ENCODE measurements at places on chromosomes 5 and 9.

GRCh38 chr9:32867601-32868204 lies 84.4 kb downstream of the TMEM215 start:
- no peak for DNase-seq

DNA sequence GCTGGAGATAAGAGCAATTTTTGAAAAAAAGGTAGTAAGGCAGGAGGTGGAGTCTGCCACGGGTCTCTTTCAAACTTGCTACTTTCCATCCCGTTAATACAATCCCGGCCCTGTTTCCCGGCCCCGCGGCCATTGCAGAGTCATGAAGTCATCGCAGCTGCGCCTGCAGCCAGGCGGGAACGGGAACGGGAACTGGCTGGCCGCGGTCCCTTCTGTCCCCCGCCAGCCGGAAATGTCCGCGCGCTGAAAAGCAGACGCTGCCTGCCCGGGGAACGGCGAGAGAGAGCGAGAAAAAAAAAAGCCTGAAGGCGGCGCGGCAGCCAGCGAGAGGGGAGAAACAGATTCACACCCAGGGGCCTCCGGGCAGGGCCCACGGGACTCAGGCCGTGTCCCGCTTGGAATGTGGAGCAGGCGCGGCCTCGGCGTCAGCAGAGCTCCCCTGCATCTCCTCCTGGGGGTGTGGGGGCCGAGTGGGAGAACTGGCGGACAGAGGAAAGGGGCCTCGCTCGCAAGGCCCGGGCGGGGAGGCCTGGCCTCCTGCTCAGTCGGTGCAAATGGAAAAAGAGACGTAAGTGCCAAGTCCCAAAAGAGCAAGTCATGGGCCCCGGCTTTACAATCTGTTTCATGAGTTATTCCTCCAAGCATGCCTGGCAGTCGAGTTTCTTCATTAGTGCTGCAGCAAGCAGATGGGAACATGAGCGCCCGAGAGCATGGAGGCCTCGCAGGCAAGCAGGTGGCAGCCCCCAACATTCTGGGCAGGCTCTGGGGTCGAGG lies 201.2 kb upstream of the GAS1 start:
- DNase-seq: no peak

GRCh38 chr5:12636209-12636608 lies 732.0 kb upstream of the CTNND2 start:
- DNase-seq: no peak

DNA sequence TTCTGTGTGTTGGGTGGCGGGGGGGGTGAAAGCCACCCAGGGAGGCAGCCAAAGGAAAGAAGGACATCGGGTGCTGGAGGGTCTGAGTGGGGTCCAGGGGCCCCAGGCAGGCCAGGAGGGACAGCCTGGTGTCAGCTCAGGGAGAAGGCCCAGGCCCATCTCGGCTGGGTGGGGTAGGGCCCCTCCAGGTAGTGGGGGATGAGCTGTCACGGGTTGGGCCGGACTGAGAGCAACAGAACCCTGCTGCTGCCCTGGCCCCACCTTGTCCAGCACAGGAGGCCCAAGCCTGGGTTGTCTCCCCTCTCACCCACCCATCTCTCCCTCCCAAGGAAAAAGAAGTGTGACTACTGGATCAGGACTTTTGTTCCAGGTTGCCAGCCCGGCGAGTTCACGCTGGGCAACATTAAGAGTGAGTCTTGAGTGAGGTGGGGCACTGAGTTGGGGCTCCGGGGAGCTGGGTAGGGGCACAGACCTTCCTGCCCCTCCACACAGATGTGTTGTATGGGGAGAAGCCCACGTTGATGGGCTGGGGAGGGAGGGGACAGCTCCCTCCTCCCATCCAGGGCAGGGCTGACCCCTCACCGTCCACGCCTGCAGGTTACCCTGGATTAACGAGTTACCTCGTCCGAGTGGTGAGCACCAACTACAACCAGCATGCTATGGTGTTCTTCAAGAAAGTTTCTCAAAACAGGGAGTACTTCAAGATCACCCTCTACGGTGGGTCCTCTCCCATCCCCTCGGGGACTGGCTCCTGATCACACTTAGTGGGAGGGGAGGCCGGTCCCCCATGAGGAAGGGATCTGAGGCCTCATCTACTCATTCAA lies 2.3 kb downstream of the LCN2 start:
- no peak for DNase-seq

DNA sequence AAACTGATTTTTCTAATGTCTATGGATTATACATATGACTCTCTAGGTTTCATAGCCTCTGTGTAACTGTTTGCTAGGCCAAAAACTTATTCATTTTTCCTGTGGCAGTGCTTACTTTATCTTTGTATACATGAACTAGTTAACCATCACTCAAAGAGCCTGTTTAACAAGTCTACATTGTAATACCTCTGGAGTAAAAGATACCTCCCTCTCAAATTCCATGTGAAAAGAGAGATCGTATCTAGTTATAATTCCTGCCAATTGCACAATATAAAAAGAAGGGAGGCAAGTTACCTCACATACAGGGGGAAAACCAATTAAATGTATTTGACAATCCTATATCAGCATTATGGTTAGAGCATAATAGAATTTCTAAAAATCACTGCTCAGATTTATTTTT lies 271.9 kb upstream of the ST8SIA4 start:
- DNase-seq: no peak

- peak; percentile 51 for DNase-seq
Measured at GRCh38 chr5:132663771-132664695, 6.1 kb downstream of the IL13 start.

GRCh38 chr9:88949961-88950340 lies 41.3 kb upstream of the S1PR3 start:
- peak; percentile 55 for DNase-seq

DNA sequence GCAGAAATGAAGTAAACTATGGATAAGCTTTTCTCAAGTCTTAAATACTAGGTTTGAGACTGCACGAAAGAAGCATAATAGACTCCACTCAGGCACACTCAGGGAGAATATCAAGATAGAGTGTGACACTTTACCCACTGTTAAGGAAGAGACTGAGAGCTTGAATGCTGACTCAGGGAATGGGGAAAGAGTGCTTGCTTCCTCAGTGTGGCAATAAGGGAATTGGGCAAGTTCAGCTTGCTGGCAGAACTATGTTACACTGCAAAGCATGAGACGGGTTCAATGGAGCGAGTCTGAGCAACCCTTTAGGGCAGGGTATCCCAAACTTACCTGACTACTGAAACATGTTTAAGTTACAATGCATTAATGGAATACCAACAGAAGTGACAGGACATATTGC lies 237.7 kb upstream of the MEF2C start:
- no peak for DNase-seq

DNA sequence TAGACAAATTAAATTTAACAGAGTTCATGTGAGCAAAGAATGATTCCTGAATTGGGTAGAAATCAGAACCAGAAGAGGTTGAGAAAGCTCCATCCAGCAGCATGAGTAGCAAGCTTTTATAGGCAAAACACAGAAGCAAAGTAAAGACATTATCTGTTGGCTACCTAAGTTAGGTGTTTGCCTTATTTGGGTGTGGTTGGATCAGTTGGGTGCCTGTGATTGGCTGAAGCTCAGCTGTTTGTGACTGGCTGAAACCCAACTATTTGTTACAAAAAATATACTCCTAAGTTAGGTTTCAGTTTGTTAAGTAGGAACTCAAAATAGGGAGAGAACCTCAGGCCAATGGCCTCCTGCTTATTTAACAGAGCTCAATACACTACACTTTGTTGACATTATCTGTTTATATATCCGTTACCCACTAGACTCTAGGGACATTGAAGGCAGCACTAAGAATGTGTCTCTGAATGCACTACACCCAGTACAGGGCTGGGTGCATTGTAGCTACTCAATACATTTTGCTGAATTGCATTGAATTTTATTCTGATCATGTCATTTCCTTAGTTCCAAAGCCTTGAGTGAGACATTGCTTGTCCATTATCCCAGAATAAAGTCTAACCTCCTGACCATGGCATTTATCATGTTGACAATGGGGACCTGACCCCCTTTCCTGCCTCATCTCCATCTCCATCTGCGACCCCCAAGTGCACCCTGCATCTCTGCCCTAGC lies 98.7 kb downstream of the CCDC192 start:
- DNase-seq: no peak

- no peak for DNase-seq
Measured at GRCh38 chr5:72523960-72524582, 16.9 kb upstream of the ZNF366 start.
